ENCODE measurements at places on chromosomes 12 and 14.

DNA sequence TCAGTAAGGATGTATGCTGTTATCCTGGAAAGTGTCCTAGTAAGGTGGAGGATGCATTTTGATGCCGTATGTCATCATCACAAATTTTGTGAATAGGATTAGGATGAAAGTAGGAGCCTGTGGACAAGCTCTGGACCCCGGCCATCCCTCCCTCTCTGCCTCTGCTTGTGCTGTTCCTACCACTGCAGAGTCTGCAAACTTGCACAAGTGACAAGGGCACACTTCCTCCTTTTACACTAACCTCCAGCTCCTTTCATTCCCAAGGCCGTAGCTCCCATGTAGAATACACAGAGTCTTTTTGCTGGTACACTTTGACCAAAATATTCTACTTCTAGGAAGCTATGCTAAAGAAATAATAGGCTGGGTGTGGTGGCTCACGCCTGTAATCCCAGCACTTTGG lies 13.3 kb upstream of the TMCC3 start:
- DNase-seq: no peak

DNA sequence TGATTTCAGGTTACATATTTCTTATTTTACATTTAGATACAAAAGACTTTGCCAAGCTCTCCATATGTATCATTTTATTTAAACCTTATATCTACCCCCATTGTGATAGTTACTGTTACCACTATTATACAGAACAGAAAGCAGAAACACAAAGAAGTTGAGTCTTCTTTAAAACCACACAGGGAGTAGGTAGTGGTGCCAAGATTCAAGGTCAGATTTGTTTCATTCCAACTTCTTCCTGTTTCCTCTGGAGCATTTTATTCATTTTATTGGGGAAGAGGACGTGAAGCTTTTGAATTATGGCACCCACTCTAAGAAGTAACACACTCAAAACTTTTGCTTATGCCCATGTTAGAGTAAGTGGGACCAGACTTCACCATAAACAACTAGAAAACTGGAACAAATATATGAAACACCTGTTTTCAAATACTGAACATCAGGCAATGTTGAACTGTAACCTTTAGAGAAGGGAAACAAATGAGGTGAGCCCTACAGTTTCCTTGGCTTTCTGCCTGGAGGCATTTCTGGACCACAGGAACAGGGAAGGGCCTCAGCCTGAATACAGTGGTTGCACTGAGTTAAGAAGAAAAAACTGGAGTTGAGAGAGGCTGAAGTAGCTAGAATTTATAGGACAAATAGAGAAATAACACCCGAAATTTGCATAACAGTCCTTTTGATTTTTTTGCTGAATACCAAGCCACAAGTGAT lies 160.4 kb upstream of the SSTR1 start:
- no peak for DNase-seq

DNA sequence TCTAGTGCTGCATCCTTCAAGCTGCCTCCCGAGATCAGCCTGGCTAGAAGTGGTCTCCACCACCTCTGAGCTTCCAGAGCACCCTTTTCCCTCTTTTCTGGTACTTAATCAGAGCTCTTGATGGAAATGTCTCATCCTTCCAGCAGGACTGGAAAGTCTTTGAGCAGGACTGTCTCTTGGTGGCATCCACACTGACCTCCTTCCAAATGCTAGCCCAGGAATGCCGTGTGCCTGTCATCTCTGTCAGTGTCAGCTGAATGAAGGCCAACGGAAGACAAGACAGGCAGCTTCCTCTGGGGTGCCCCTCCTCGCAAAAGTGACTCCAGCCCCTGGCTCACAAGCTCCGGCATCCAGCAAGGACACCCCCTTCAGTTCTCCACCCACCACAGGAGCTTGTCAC lies 171.3 kb upstream of the FKBP4 start:
- DNase-seq: no peak

DNA sequence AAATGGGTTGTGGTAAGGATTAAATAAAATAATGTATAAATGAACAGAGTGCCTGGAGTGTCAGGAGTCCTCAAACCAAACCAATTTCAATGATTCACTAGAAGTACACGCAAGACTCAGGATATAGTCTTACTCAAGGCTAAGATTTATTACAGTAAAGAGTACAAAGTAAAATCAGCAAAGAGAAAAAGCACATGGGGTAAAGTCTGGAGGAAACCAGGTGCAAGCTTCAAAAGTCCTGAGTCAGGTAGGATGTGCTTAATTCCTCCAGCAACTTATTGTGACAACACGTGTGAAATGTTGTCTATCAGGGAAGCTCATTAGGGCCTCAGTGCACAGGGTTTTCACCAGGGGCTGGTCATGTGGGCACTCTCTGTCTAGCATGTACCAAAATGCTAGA lies 105.8 kb upstream of the NAP1L1 start:
- DNase-seq: no peak

GRCh38 chr14:29709490-29709889 lies 218.2 kb downstream of the PRKD1 start:
- no peak for DNase-seq

- no peak for DNase-seq
These were observed 139.5 kb upstream of the SOX5 start for GRCh38 chr12:24088751-24089509.

GRCh38 chr14:96285667-96286066 lies 29.7 kb downstream of the BDKRB1 start:
- DNase-seq: no peak

GRCh38 chr12:1795221-1795784 lies 25.1 kb upstream of the LRTM2 start:
- DNase-seq: peak; percentile 68

DNA sequence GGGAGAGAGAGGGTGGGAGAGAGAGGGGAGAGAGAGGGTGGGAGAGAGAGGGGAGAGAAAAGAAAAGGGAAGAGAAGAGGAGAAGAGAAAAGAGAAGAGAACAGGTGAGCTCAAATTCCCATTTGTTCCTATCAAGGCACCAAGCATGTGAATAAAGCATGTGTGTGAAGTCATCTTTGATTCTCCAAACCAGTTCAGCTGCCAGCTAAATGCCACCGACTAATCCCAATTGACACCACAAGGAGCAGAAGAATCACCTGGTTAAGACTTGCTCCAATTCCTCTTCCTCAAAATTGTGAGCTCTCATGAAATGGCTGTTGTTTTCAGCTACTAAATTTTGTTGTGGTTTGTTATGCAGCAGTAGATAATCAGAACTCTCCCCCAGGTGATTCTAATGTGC lies 188.9 kb downstream of the TMX1 start:
- no peak for DNase-seq

DNA sequence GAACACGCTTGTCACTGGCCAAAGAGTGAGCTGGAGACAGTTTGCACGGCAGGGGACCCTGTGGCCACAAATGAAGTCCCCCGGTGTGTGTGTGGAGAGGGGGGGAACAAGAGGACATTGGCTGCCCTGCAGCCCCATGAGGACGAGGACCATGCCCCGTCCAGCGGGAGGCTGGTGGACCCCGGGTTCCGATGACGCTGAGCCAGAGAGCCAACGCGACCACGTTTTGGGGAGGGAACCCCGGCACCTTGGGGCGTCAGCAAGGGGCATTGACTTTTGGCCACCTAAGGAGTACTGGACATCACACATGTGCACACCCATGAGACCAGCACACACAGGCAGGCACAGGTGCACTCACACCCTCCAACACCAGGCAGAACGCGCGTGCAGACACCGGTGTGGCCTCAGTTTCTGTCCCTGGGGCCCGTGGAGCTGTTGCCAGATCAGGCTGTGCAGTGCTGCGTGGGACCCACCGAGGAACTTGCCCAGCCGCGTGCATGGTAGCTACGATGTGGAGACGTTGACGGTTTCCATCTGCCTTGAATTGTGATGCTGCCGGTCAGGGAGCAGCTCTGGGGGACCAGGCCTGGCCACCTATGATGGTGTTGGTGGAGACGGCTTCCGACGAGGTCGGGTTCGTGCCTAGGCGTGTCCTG lies 26.5 kb downstream of the NOC4L start:
- DNase-seq: no peak

GRCh38 chr12:93536766-93537488 lies 35.5 kb upstream of the SOCS2 start:
- no peak for DNase-seq

DNA sequence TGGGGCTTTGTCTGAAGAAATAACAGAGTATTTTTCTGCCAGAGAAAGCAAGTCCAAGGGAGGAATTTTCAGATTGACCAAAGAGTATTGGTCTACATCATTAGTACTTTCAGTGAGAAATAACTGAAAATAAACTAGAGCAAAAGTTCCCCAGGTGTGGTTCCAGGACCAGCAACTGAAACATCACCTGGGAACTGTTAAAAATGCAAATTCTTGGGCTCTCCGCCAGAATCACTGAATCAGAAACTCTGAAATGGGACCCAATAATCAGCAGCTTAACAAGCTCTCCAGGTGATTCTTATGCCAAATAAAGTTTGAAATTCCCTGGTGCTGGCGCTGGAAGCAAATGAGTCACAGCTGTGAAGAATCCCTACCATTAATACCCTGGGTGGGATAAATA lies 52.1 kb downstream of the EIF2S3B start:
- DNase-seq: no peak

- DNase-seq: no peak
These were observed 272.0 kb downstream of the ZFP36L1 start for GRCh38 chr14:68520637-68521556.

DNA sequence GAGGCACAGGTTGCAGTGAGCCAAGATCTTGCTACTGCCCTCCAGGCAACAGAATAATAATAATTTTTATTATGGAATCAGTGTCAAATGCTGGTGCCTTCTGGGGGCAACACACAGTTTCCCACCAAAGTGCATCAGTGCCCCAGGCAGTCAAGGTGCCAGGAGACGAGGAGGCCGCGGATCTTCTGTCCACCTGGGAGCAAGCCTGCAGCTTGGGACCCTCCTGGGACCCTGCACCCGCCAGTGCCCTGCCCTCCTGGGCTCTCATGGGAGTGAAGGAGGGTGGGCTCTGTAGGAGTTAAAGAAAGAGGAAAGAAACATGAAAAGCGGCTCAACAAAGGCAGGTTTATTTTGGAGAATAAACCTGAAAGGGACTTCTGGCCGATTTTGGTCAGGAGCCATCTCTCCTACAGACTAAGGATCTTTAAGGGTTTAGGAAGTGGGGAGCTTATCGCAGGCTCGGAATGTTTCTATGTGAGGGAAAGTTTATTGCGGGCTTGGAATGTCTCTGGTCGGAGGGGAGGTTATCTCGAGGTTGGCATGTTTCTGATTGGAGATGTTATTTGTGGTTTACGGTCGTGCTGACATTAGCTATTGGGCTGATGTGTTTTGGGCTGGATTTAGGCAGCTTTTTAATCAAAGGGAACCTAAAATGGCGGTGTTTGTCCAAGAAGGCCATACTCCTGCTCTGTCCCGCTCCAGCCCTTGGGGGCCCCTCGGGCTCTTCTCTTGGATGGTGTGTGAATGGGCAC lies 1.1 kb upstream of the ASPG start:
- peak; percentile 66 for DNase-seq

- peak; percentile 87 for DNase-seq
These were observed 872 bp downstream of the FAM177A1 start for GRCh38 chr14:35046751-35047536.

DNA sequence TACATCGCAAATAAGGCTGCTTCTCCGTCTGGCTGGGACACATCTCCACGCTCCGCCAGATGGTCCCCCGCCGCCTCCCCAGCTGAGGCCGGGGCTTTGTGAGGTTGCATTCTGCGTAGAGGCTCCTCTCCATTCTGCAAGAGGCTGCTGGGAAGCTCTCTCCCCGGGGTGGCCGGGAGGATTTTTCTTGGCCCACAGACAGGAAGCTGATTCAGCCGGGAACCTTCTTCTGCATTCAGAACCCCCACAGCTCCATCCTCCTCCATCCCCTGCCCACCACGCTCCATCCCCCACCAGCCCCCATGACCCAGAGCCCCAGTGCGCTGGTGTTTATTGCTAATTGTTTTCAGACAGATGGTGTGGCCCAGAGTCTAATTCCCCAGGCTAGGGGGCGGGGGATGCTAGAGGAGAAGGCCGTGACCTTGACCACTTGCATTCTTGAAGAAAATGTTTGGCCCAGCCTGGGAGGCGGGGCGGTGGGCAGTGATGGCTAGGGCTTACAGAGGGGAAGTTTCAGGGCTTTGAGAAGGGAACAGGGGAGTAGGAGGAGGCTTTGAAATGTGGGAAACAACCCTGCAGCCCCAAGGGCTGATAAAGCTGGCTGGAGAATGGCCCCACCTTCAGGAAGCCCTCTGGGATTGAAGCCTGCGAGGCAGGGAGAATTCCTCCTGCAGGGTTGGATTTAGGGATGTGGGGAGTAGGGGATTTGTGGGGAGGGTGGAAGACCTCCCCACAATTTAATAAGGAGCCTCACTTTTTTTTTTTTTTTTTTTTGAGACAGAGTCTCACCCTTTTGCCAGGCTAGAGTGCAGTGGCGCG lies 88.5 kb upstream of the NCOR2 start:
- DNase-seq: peak; percentile 90

- no peak for DNase-seq
These were observed at the start of gene FGF23 for GRCh38 chr12:4379405-4379804. FGF23 (minus strand) TSS chr12:4379712; CDS start chr12:4379582, 130 bp downstream.

DNA sequence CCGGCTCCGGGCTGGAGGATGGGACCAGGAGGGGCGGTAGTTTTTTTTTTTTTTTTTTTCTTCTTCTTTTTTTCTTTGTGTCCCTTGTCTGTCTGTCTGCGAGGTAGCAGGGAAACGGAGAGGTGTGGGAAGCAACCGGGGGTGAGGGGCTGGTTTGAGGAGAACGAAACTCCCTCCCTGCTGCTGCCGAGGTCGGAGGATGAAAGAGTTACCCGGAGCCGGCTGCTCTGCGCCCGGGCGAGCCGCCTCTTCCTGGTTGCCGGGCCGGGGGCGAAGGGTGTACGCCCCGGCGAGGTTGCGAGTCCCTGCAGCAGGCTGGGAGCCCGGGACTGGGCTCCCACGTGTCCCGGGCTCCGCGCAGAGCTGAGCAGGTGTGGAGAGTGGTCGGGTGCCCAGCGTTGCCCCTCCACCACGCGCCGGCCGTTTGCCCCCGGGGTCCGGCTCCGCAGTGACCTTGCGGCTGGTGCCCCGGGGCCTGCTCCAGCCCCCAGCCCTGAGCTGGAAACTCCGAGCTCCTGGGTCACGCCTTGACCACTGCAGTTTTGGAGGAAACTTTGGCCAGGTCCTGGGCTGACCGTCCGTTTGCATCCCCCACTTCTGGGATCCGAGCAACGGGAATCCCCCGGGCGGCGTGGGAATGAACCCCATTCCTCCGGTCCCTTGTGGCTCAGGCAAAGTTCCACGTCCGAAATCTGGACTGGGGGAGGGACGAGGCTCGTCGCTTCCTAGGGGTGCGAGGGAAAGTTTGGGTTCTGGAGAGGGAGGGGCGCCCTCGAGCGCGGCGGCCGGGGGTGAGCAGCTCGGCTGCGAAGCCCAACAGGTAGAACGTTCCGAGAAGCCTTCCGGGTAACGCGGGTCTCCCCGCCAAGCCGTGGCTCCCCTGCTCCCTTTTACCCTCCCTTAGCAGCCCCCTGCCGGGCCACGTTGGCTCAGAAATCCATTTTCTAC lies 1.3 kb downstream of the CHST11 start:
- DNase-seq: no peak

GRCh38 chr12:104171785-104172569 lies 34.0 kb upstream of the NFYB start:
- DNase-seq: no peak

- DNase-seq: no peak
These were observed 23.6 kb upstream of the BLTP3B start for GRCh38 chr12:100166232-100166631.

DNA sequence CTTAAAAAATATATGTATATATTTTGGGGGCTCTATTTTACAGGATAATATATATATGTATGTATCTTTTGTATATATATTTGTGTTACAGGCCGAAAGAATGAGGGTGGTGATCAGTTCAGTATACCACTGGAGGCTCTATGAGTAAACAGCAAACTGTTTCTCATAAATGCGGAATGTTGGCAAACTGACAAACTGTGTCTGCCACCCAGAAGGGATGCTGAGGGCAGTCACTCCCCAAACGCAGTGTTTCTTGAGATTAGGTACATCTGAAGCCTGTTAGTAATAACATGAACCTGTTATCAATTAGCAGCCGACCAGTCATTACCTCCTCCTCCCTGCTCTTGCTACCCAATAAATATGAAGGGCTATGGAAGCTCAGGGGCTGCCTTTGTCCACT lies 20.8 kb downstream of the TNFAIP2 start:
- DNase-seq: no peak

Data from coronary artery (tissue), 2 donors.